ENCODE measurements at places on chromosomes 12 and 14. TPM values are rescaled to one million over a fixed set of nuclear protein-coding genes. Genes with fewer than 3 reads are reported as not detected.

- no peak for DNase-seq
These were observed 16.2 kb downstream of the CSRNP2 start for GRCh38 chr12:51067229-51067628.

GRCh38 chr12:109386059-109386433, 38.3 kb downstream of the MYO1H start:
- no peak for DNase-seq

DNA sequence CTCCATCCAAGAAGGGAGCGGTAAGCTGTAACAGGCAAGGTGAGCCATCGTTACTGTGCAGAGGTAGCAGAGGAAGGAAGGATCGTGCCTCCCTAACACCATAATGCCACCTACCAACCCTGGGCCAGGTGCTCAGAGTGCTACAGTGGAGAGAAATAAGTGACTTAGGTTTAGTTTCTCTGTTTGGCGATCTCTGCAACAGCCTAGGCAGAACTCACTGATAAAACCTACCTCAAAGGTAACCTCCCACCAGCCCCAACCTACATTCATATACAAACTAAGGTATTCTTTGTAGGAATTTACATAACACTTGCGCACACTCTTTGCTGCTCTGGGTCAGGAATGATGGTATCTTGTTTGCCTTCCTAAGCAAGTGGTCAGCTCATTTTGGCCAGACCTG, 93.4 kb upstream of the TMEM132D start:
- DNase-seq = no peak

- no peak for DNase-seq
These were observed 163.1 kb upstream of the TMPO start for GRCh38 chr12:98352218-98352811.

DNA sequence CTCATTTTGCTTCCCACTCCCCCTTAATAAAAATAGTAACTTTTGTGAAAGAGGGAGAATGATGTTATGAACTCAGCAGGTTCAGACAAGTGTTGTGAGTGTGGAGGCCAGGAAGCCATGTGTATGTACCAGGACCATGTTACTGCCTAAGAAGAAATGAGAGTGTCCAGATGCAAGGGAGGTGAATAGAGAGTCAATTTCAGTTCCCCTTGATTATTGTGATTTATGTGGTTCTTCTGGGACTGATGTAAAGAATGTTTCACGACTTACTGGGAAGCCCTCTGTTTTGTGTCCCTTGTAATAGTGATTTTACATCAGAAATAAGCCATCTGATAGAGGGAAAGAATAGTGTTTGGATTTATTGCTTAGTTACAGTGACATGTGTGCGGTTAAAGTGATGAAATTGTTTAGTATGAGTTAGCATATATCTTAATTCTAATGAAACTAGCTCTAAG, 32.5 kb downstream of the FBXO34 start:
- no peak for DNase-seq

DNA sequence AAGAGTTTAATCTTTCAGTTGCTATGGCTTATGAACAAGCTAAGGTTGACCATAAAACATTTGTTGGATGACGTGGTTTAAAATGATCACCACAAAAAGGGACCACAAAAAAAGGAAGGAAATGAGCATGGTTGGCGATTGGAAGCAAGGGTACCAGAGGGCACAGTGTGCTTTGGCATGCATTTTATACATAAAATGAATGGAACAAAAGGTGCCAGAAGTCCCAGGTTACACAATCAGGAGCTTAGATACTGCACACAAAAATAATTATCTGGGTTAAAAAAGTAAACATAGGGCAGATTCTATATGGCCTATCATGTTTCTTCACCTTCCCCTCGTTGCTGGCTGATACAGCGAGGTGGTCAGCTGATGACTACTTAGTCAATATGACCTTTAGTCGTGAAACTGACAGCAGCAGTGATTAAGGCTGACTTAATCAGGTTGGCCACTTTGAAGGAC, 50.7 kb downstream of the ZC3H14 start:
- no peak for DNase-seq

Gene SOCS2
- total RNA-seq = 23.4 TPM

Gene SLC2A13
- total RNA-seq = 39.0 TPM

Gene NOP9
- total RNA-seq = 23.8 TPM

Gene KRT2
- not detected for total RNA-seq
